ENCODE measurements at places on chromosomes 11 and 22. TPM values are rescaled to one million over a fixed set of nuclear protein-coding genes. Genes with fewer than 3 reads are reported as not detected.

The MRGPRX3 gene
- total RNA-seq: 0.51 TPM

The SPI1 gene
- under 0.01 TPM for total RNA-seq

The SYTL2 gene
- 0.25 TPM for total RNA-seq

The ZP1 gene
- total RNA-seq: not detected
